ENCODE measurements at places on chromosomes 7 and 10. TPM values are rescaled to one million over a fixed set of nuclear protein-coding genes. Genes with fewer than 3 reads are reported as not detected.

DNA sequence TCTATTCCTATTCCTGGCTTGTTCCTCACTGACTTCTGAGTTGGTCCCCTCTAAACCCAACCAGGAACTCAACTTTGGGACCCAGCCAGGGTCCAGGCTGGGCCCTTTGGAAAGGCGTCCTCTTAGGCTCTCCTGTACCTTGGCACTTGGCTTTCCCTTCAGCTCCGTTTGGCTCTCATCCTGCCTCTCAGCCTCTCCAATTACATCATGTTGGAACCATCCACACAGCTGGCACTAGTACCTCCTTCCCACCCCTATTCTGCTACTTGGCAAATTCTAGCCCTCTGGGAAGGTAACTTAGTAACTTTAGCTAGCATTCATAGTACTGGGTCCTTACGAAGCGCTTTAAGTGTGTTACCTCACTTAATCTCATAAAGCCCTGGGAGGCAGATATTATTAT, 205.3 kb upstream of the HABP2 start:
- DNase-seq = no peak

GRCh38 chr10:71757399-71757922, 15.9 kb downstream of the VSIR start:
- DNase-seq = no peak

SCIN gene
- total RNA-seq = 0.06 TPM

DNA sequence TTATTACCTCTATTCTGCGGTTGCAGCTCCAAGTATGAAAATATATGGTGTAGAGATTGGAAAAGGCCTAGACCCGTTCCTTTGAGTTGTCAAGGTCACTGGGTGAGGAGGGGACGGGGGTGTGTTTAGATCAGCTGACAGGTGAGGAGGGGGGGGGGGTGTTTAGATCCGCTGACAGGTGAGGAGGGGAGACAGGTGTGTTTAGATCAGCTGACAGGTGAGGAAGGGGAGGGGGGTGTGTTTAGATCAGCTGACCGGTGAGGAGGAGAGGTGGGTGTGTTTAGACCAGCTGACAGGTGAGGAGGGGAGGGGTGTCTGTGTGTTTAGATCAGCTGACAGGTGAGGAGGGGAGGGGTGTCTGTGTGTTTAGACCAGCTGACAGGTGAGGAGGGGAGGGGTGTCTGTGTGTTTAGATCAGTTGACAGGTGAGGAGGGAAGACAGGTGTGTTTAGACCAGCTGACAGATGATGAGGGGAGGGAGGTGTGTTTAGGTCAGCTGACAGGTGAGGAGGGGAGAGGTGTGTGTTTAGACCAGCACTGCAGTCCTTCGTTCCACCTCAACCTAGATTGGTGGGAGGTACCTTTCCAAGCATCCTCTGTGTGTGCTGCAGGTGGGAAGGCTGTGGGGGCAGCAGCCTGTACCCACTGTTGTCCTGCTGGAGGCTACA, 655.0 kb upstream of the ADARB2 start:
- no peak for DNase-seq

CYP2W1 gene
- total RNA-seq = not detected
